ENCODE measurements at places on chromosomes 13 and 19.

DNA sequence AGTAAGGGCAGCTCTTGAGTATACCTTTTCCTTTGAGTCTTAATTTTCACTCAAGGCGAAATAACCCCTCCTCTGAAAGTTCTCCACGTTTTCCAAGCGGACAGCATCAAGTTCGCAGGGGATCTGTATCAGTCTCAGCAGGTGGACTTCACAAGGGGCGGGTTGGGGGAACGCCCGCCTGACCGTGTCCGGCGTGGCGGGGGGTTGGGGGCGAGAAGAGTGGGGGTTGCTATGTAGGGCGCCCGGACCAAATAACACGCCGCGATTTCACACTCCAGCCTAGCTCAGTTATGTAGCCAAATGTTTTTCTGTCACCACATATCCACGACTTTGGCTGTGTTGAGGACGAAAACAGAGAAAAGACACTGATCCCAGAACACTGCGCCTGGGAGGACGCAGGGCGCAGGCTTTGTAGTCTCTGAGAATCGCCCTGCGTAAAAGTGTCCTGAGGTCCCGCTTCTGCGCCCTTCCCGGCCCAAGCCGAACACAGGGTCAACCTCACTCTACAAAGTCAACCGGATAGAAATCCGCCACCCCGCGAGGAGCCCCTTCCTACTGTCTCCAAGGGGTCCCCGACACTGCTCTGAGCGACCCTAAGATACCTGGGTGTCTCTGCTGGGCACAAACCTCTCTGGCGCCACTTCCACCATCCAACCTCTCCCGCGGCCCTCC, 524 bp downstream of the RUBCNL start:
- DNase-seq, result no peak

DNA sequence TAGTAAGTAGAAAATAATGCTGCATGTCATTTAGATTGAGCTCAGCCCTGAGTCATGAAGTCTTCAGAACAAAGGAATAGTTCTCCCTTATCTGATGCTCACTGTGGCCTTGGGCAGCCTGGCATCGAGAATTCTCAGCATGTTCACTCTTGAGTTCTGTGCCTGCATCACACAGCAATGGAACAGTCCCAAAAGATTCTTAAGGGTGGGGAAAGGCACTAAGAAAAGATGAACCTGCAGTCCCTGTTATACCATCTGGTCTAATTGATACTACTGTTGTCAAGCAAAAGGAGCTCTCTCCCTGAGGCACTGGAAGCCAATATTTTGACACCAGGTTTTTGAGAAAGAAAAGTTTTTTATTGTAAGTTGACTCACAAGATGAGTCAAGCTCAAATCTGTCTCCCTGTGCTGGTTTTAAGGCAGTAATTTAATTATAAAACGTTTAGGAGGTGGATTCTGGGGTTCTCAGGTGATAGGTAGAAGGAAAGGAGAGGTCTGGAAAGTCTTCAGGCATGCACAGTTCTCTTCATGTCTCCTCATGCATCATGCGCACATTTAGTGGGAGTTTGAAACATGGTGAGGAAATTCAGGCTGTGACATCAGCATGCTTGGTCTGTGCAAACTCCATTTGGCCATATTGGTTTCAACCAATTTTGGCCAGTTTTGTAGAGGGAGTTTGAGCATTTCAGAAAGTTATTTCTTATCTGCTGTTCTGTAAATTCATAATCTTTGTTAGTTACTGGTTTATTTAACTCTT, 38.1 kb upstream of the ZNF766 start:
- no peak for DNase-seq

DNA sequence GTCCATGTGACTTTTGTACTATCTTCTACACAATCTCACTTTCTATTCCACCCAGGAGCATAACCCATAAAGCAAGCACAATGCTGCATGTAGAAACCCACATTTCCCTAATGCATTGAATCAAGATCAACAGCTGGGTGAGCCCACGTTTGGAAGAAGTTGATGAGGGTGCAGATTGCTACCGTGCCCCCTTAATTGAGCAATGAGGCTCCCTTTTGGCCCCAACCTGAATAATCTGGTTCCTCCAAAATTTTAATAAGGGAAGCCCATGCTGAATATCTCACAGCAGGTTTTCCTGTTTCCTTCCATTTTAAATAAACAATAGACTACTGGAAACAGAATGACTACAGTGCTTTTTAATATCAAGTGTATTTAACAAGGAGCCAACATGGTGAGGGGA, 403.6 kb upstream of the SGCG start:
- DNase-seq, result no peak

DNA sequence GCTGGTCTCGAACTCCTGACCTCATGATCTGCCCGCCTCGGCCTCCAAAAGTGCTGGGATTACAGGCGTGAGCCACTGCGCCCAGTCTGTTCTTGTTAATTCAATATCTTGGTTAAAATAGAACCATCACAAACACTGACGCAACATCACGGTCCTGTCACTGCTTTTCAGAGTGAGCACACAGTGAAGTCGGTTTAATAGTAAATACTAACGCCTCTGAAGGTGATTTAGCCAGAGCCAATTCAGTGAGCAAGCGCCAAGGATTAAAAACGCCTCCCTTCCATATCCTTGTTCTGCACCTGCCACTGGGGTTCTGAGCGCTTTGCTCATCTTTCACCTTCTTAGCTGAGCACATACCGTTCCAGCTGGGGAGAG, 30.3 kb downstream of the LAMP1 start:
- DNase-seq, result no peak

- DNase-seq, result no peak
Observed at GRCh38 chr13:50539791-50540530, 303.5 kb downstream of the DLEU7 start.

DNA sequence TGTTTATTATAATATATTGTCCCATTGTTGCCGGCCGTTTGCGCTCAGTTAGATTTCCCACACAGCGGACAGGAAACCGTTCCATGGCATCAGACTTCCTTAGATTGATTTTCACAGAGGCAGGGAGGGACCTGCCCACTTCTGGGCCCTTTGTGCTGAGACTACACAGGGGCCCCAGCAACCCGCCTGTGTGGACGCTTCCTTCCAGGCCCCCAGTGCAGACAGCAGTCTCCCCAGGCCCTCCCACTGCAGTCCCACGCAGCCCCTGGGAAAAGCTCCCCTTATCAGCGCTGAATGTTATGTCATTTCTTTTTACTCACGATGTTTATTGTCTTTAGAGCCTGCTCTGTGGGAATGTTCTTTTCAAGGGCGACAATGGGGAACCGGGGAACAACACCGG, 351.7 kb upstream of the ARGLU1 start:
- DNase-seq, result no peak

DNA sequence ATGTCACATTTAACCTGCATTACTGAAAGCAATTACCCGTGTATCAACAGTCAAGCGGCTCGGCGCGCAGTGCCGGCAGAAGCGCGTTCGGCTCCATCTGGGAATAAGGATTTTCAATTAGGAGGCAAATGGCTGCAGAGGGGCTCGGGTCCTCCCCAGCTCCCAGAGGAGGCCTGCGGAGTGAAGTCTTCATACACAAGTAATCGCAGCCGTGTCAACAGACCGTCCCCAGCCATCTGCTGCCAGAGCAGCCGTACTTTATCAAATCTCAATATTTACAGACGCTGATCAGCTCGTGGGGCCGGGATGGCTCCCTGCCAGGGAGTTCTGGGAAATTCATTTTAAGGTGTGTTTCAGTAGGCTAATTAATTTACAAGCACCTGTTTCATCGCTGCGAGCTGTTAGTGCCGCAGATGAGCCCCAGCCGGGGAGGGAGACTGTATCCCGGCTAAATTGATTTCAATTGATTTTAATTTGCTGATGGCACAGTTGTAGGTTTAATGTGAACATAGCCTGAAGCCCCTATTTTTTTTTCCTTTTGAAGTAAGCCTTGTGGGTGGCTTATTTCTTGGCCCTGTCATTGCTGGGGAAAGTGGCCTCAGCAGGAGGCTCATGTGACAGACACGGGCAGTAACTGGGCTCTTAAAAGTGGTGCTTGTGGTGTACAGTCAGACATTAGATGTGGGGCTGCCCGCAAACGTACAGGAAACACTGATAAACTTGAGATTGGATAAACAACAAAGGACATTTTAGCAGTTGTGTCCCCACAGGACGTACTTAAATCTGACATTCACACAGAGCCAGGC, 252.7 kb downstream of the TEX29 start:
- DNase-seq, result no peak

- no peak for DNase-seq
Observed at GRCh38 chr13:69769608-69770007, 338.0 kb upstream of the ATXN8OS start.

GRCh38 chr13:42899266-42899665, 92.8 kb downstream of the EPSTI1 start:
- DNase-seq, result no peak

GRCh38 chr13:21823949-21824348, 153.1 kb downstream of the FGF9 start:
- DNase-seq, result no peak

DNA sequence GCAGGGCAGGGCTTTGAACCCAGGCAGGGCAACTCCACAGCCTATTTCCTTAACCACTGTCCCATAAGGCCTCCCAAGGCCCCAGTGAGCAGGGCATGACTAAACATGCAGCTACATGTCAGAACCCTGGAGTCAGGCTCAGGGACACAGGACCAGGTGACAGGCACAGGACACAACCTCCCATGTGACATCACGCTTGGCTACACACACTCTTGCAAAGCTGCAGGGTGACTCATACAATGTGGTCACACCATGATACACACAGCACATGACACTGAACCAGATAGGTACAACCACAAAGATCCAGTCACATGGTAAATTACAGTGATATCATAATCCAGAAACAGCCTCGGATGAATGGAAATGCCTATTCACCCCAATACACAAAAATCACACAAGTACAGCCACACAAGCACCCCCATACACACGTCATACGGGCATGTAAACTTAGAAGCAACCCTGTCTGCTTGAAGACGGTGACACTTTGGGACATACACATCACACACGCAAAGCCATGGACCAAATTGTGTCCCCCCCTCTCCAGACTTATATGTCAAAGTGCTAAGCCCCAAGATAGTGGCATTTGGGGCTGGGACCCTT, 14.5 kb downstream of the KLK4 start:
- peak; percentile 75 for DNase-seq

DNA sequence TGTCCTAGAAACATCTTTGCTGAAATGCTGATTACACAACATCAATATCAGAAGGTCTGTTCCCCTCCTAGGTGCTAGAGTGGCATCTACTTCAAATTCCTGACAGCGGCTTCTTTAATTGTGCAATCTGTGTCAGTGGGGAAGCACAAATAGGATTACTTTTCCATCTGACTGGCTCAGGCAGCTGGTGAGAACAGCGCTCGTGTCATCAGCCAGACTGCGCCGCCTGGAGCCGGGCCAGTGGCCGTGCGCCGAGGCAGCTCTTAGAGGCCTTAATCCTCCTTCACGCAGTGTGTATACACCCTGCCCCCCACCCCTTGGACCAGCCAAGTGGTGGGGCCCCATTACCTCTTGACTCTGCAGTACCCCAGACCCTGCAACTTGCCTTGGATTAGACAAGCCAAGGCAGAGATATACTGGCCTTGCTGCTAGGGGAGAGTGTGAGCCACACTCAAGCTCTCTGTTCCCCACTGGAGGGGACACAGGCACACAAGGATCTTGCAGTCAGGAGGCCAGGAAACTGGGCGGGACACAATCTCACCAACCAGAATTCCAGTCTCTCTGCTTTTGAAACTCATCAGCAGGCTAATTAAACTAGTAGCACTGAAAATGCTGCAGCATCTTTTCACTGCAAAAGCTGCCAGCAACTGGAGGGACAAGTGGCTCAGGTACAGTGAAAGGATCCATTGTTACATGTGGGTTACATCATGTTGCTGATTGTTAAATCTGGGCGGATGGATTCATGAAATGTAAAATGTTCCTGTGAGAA, 48.9 kb upstream of the EPHX3 start:
- peak; percentile 73 for DNase-seq

Measured in ACHN (cell line).